ENCODE measurements at places on chromosomes 6 and 20. TPM values are rescaled to one million over a fixed set of nuclear protein-coding genes. Genes with fewer than 3 reads are reported as not detected.

- no peak for DNase-seq
Measured at GRCh38 chr6:74063391-74063790, 367.4 kb downstream of the CD109 start.

DNA sequence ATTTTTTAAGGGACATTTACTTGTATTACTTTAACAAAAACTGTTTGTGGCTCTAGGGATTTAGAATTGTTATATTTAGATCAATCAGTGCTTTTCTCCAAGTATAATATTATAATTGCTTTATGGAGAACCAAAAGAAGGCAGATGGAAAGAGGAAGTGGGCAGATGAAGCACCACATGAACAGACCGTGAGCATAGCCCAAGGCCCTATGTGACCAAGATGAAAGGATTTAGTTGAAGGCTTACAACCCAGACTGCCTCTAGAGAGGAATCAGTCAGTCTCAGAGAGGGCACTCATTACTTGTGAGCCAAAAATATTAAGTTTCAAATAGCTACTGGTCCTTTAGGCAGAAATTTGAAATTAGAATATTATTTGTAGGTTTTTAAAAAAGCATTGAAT lies 102.3 kb upstream of the IMPG1 start:
- no peak for DNase-seq

DNA sequence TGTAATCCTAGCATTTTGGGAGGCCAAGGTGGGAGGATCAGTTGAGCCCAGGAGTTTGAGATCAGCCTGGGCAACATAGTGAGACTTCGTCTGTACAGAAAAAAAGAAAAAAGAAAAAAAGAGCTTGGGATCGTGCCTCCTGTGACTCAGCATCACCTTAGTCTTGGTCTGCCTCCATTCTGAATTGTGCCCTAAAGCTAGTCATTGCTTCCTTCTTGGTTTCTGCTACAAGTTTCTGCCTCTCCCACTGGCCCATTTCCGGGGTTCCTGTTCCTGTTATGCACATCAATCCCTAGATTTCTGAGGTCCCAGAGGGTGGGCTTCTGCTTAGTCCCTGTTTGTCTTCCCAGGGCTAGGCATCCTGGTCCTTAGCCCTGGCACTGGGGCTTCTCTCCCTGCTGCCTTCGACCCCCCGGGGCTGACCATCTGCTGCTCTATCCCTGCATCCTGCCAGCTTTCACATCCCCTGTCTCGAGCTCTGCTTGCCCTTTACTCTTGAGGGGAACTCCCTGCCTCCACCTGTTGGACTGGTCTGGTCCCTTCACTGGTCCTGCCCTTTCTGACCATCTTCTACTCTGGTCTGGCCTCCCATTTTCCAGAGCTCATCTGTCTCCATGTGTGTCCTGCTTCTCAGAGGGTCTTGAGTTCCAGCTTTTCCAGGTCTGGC lies 77.5 kb upstream of the ESR1 start:
- no peak for DNase-seq

The FNDC11 gene
- 121 TPM for total RNA-seq

The CCN6 gene
- 3.5 TPM for total RNA-seq

The KHDC1 gene
- total RNA-seq, result 4.8 TPM

The DDR1 gene
- total RNA-seq, result 97.6 TPM

Data from testis (tissue), 5 donors.